Stimulated activated CD4-positive, alpha-beta T cell treated with anti-CD3 and anti-CD28 coated beads, Interleukin-1b, Interleukin-23, amount 100 ng/mL, for 24 hours (primary cell): ENCODE measurements at places on chromosomes 2 and 18.

- DNase-seq, result no peak
Observed at GRCh38 chr18:65516209-65516608, 234.6 kb upstream of the CDH7 start.

- no peak for DNase-seq
Observed at GRCh38 chr2:222264791-222265320, 33.9 kb downstream of the PAX3 start.

DNA sequence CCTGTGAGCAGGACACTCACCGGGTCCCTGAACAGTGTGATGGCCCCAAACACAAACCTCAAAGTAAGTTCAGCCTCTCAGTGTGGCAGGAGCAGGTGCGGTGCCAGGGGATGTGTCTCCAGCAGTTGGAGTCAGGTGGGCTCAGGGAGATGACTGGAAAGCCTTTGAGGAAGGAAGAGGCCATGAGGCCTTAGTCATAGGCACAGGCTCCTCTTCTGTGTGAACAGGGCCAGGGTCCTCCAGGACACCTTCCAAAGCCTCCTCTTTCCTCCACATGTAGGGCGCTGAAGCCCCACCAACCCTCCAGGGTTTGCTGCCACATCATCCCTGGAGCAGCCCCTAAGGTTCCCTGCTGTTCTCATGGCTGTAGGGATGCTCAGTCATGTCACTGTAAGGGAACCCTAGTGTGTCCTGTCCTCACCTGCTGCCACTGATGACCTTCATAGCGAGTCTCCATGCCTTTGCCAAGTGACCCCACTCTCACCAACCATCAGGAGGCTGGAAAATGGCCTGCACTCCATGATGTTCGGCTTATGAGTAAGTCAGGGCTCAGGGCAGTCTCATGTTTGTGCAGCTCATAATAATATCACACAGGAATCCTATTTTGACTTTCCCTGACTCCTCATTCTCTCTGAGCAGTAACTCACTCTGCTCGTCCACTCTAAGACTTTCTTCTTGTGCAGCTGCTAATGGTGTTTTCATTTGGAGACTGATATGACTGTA is 1152.9 kb downstream of the RPIA start:
- DNase-seq, result no peak

- no peak for DNase-seq
Observed at GRCh38 chr2:187397886-187398285, 50.2 kb downstream of the CALCRL start.

GRCh38 chr2:240480834-240481623 is 45.6 kb downstream of the GPC1 start:
- no peak for DNase-seq

- no peak for DNase-seq
Observed at GRCh38 chr2:65443509-65444186, 11.2 kb upstream of the SPRED2 start.

GRCh38 chr2:174205562-174205961 is 42.8 kb downstream of the OLA1 start:
- DNase-seq, result no peak

DNA sequence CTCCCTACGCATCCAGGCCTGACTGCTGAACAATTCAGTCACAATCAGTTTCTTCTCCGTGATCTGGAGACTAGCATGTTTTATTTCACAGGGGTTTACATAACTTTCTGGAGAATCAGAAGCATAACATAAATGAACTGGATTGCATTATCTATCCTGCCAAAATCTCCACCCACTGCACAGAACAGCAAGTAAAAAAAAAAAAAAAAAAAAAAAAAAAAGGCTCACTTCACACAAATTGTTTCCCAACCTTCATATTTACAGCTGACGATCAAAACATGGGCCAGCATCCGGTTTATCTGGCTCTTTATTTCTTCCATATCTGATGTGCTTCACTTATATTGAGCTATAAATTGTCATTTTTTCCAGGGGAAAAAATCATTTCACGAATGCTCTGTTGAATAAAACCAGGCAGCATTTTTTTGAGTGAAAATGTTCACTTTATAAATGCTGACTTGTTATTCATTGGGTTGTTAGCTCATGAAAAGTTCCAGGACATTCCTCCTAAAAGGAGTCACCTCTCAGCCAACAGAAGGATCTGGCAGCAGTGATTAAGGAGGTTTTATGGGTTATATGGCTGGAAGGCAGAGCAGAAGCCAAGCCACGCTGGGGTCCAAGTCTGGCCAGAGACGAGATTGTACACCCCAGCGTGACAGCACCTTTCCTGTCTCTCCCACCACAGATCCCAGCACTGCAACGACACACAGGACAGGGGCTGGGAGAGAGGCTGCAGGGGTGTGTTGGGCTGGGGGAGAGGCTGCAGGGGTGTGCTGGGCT is 51.2 kb upstream of the GLI2 start:
- no peak for DNase-seq
